Stimulated activated CD4-positive, alpha-beta T cell treated with anti-CD3 and anti-CD28 coated beads, Interleukin-1b, Interleukin-23, amount 100 ng/mL, for 4 hours (primary cell): ENCODE measurements at places on chromosomes 16 and 17.

DNA sequence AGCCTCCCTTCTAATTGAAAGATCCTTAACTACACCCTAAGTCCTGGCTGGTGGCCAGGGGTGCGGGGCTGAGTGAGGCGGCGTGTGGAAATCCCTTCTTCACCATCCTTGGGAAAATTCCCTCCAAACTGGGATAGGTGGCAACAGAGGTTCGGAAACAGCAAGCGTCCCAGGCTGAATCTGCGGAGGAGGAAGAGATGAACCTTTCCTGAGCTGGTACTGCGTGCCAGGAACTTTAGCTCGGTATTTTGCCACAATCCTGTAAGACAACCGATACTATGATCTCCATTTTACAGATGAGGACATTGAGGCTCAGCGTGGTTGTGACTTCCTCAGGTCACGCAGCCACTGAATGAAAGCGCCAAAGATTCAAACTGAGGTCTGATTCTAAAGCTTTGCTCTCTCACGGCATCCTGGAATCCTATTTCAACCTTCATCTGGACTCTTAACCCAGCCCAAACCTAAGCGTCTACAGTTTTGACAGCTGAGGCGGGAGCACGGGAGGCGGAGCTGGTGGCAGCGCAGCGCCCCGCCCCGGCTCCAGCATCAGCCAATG lies 583 bp upstream of the CYLD start:
- no peak for DNase-seq

- DNase-seq = no peak
Measured at GRCh38 chr17:50468304-50469207, at the start of gene CHAD. TSS of gene CHAD (minus strand) at chr17:50468880. CDS start at chr17:50468813, 67 bp downstream.

GRCh38 chr16:56681939-56682702 lies at the start of gene MT1X:
TSS of gene MT1X (plus strand) at chr16:56682470. CDS start at chr16:56682541, 71 bp downstream.
- peak; percentile 76 for DNase-seq

DNA sequence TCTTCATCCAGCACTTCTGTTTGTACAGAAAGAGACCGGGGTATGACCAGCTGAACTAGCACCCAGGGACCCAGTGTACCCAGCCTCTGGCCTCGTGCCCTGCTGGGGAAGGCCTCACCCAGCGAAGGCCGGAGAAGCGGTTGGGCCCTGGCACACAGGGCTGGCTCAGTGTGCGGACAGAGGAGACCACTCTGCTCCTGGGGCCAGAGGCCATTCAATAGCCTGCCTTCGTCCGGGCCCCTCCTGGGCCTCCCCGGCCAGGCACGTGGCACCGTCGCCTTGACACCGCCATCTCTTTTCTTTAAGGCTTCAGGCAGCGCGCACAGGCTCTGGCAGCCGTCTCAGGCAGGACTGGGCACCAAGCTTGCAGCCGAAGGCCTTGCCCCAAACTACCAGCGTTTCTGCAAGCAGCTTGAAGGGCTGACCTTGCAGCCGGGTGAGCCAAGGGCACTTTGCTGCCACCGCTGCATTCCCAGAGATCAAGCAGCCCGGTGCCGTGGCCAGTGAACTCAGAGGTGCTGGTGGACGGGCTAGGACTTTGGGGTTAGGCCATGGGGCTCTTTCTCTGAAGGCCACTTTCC lies 8.0 kb downstream of the TAX1BP3 start:
- no peak for DNase-seq

DNA sequence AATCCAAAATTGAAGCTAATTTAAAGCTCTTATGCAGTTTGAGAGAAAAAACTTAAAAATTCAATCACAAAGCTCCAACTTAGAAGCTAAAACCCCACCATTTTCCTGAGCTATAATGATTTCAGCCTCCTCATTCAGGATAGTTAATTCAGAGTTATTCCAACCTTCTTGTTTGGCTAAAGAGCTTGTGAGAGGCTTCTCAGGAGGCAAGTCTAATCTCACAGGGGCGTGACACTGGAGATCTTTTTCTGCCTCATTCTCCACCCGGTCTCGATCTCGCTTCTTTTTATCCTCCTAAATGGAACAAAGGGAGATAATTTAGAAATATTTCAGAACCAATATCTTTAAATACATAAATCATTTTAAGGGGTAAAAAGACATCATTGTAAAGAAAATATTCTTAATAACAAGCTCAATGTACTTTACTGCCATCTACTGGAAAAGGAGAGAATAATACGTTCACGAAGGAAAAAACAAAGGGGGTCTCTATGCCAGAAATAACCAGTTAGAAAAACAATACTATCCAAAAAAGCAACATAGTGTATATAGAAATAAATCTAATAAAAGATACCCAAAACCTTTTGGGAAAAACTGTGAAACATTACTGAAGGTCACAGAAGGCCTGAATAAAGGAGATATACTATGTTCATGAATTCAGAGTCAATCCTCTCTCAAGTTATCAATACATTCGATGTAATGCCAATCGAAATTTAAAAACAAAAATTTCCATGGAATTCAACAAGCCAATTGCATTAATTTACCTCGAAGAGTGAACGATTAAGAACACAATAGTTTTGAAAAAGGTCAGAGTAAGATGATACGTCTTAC lies 13.9 kb downstream of the BRD7 start:
- DNase-seq = no peak

- no peak for DNase-seq
Measured at GRCh38 chr16:58837950-58838349, 103.8 kb upstream of the GOT2 start.

GRCh38 chr17:61322325-61323002 lies 77.2 kb upstream of the TBX2 start:
- no peak for DNase-seq

DNA sequence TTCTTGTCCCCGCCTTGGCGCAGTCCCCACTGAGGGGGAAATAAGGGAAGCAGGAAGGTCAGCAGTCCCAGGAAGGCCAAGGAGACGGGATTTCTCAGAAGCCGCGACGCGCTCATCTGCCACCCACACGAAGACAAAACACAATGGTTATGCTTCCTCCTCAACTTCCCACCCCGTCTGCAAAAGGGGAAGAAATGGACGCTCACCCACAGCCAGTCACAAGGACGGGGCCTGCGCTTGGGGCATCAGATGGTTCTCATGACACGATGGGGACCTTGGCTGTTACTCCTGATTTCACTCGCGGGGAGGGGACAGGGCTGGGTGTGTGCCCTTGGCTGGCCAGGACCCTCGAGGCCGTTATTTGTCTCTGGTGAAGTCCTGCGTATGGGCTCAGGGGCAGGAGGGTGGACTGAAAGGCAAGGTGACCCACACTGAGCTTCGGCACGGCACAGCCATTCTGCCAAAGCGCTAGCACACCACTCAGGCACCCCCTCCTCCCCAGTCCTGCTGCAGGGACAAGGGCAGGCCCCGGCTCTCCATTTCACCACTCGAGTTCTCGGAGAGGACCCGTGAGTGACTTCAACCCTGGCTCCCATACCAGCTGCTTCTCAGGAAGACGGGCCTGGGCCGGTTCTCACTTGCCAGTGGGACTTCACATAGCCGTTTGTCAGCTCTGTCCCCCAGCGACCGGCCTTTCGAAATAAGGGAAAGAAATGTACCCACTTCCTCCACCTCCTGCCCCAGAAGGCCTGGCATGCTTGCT lies 84.5 kb downstream of the ABR start:
- no peak for DNase-seq

- DNase-seq = no peak
Measured at GRCh38 chr16:11630046-11630767, 38.0 kb upstream of the SNN start.

DNA sequence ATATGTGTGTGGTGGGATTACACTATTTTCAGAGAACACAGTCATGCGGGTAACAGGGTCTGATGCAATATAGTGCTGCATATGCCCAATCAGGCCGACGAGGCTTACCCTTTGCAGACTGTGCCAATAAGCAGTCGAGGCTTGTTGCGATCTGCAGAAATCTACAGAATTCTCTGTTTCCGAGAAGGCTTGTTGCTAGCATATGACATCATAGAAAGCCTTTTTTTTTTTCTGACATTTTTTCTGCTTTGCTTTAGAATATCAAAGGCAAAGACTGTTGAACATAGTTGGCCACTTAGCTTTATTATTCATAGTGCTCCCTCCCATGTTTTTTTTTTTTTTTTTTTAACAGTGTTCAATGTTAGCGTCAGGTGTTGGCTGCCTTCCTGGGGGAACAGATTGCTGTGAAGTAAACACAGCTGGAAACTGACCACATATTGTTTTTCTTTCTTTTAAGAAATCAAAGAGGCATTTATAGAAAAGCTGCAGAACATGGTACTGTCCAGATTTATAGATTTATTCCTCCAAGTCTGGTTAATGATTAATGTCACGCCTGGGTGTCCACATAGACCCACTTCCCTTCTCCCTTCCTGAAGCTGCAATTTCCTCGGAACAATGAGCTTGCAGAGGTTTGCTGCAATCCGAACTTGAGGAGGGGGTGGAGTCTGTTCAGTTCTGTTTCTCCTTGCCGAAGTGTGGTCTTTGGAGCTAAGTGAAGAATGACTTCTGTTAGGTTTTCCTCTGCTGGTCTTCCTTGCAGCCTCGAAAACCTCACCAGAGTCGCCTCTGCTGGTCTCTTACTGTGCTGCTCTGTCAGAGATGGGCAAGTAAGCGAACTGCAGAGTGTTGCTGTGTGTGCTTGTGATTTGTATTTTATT lies 87.3 kb downstream of the MAP2K6 start:
- DNase-seq = no peak

- DNase-seq = peak; percentile 88
Measured at GRCh38 chr17:81394921-81395599, at the start of gene BAHCC1. TSS of gene BAHCC1 (plus strand) at chr17:81395457. CDS start at chr17:81399740, 4,283 bp downstream.

GRCh38 chr16:56190048-56190676 lies 1.1 kb upstream of the GNAO1 start:
- no peak for DNase-seq

DNA sequence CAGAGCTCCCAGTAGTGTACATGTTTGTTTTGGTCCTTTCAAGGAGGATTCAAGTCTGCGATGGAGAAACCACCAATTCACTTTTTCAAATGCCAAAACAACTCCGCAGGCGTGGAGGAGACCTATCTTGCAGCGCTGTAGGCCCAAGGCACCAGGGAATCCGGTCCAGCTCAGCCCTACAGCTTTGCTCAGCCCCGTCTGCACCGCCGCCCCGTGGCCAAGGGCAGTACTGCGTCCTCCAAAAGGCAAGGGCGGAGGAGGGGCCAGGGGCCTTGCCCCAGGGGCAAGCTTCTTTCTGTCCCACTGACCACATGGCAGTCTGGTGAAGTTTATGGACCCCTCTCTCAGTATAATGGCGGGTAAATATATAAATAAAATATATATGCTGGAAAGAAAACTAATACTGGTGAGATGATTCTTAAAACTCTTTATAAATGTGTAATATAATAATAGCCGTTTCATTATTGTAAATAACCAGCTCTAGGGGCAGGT lies 709 bp upstream of the CD300LG start:
- peak; percentile 75 for DNase-seq

DNA sequence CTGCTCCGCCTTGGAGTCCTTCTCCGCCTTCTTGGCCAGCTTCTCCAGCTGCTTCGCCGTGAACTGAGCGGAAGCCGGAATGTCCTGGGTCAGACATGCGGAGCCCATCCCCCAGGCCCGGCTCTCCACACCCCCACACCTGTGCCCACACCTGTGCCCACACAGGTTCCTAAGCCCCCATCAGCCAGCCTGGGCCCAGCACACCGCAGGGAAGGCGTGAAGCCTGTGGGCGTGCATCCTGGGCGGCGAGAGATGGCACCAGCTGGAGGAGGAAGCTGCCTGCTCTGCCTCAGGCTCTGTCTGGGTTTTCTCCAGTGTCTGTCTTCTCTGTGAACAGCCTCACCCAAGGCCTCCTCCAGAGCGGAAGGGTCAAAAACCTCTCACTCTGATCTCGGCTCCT lies 5.9 kb downstream of the CHMP1A start:
- DNase-seq = no peak

DNA sequence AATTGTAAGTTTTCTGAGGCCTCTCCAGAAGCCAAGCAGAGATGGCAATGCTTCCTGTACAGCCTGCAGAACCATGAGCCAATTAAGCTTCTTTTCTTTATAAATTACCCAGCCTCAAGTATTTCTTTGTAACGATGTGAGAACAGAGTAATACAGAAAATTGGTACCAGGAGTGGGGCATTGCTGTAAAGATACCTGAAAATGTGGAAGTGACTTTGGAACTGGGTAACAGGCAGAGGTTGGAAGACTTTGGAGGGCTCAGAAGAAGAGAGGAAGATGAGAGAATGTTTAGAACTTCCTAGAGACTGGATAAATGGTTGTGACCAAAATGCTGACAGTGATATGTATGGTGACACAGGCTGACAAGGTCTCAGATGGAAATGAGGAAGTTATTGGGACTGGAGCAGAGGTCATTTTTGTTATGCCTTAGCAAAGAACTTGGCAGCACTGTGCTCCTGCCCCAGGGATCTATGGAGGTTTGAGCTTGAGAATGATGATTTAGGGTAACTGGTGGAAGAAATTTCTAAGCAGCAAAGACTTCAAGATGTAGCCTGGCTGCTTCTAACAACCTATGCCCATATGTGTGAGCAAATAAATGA lies 23.1 kb downstream of the PRDM7 start:
- no peak for DNase-seq

DNA sequence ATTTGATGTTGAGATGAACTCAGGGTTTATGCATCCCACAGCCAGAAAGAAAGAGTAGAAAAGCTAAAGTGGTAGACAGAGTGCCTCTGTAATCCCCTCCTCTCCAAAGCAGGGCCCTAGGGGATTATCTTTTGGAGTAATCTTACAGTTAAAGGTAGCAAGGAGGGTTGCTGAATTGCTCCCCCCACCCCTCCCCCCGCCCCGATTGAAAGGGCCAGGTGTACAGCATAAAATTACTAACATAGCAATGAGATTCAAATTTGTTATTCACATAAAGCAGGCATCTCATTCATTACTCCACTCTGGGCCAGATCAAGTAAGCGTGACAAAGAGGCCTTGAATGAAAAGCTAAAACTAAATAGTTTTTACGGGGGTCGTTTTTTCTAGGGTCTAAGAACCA lies 72.7 kb downstream of the STH start:
- no peak for DNase-seq

- DNase-seq = no peak
Measured at GRCh38 chr16:67393111-67393787, at the start of gene TPPP3. TSS of gene TPPP3 (minus strand) at chr16:67393498. CDS start at chr16:67391111, 2,387 bp downstream.

GRCh38 chr16:2895813-2896212 lies 12.8 kb downstream of the FLYWCH2 start:
- no peak for DNase-seq

DNA sequence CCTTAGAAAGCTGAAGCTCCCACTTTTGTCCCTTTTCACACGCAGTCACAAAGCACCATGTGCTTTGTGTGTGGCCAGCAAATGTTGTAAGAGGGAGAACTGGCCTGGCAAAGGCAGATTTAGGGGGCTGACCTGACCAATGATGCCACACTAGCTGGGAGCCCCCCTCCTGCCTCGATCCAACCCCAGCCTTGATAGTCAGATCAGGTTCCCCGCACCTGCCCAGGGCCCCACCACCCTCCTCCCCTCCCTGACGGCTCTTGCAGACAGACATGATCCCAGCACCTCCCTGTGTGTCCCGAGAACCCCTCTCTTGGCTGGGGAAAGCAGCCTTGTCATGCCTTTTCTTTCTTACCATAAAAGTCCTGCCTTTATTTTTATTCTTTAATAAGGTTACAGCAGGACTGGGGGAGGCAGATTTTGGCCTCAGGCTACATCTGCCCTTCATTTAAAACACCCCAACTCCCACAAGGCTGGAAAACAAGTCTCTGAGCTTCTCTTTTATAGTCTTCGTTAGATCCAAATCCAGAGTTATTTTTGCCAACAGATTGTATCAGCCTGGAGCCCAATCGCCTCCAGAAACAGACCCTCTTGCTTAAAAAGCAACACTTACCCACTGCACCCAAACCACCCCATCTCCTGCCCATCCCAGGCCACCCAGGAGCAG lies 201.8 kb upstream of the CDH5 start:
- DNase-seq = no peak
